ENCODE measurements at places on chromosomes 6 and 20.

- DNase-seq: no peak
These were observed 26.8 kb downstream of the PAQR8 start for GRCh38 chr6:52388790-52389189.

GRCh38 chr6:142692942-142693341 is 252.0 kb downstream of the HIVEP2 start:
- DNase-seq: peak; percentile 34

DNA sequence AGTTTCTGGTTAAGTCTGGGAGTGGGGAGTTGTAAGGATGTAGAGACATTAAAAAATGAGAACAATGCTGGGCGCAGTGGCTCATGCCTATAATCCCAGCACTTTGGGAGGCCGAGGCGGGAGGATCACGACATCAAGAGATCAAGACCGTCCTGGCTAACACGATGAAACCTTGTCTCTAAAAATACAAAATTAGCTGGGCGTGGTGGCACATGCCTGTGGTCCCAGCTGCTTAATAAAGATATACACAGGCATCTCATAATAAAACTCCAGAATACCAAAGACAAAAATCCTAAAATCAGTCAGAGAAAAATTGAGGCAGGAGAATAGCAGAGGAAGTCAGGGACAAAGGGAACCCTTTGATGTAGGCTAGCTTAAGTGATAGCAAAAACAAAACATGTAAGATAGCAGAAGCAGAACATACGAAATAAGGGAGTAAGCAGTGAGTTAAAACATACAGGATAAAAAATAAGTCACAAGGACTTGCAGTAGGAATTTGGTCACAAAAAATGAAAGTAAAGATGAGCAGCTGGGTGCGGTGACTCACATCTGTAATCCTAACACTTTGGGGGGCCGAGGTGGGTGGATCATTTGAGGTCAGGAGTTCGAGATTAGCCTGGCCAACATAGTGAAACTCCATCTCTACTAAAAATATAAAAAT is 23.6 kb downstream of the DDX43 start:
- no peak for DNase-seq

GRCh38 chr6:158388727-158389126 is 76.5 kb downstream of the TULP4 start:
- no peak for DNase-seq

GRCh38 chr6:31639449-31639861 is 13.0 kb downstream of the BAG6 start:
- no peak for DNase-seq

GRCh38 chr6:36345681-36346466 is 9.2 kb upstream of the BNIP5 start:
- no peak for DNase-seq

GRCh38 chr6:150690681-150691080 is 91.0 kb downstream of the PLEKHG1 start:
- no peak for DNase-seq
